Substantia nigra (tissue), 51 donors: ENCODE measurements at places on chromosomes 3 and 15.

GRCh38 chr3:146550743-146551510 lies 6.5 kb upstream of the PLSCR1 start:
- DNase-seq = no peak

DNA sequence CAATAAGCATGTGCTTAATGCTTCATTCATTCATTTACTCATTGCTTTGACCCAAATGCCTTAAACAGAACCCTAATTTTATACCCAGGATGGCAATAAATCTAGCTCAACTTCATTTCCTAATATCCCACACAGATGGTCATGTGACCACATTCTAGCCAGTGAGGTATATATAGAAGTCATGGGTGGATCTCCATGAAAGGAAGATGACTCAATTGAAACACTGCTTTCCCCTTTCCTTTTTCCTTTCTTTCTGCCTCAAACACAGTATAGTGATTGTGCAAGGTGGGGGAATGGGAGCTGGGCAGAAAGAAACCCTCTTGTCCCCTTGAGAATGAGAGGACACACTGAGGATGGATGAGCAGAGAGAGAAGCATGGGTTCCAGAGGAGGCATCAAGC lies 183.5 kb upstream of the PRICKLE2 start:
- no peak for DNase-seq

GRCh38 chr3:40379674-40380306 lies 7.2 kb upstream of the ENTPD3 start:
- DNase-seq = no peak

DNA sequence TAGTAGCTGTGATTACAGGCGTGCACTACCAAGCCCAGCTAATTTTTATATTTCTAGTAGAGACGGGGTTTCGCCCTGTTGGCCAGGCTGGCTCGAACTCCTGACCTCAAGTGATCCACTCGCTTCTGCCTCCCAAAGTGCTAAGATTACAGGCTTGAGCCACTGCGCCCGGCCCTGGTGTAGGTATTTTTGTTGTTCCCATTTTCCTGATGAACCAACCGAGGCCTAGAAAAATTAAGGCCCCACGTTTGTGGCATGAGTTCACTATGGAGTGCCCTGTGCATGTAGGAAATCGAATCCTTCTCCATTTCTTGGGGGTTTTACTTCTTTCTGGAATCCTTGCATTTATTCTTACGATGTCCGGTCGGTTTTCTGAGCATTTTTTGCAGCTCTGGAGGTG lies 14.3 kb upstream of the TATDN2 start:
- no peak for DNase-seq

DNA sequence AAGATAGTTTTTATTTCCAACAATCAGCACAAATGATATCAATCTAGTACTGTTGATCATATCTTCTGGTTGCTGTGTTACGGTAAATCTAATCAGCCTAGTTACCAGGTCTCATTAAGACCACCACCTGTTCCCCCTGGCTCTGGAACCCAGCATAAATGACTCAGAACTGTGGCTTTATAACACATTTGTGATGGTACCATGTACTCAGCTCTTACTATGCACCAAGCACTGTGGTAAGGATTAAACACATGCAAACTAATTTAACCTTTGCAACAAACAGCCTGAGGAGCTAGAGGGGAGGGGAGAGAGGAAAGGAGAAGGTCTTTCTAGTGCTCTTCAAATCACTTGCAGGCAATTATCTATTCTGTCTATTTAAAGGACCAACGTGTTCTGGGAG lies 173.9 kb upstream of the LMCD1 start:
- DNase-seq = no peak

DNA sequence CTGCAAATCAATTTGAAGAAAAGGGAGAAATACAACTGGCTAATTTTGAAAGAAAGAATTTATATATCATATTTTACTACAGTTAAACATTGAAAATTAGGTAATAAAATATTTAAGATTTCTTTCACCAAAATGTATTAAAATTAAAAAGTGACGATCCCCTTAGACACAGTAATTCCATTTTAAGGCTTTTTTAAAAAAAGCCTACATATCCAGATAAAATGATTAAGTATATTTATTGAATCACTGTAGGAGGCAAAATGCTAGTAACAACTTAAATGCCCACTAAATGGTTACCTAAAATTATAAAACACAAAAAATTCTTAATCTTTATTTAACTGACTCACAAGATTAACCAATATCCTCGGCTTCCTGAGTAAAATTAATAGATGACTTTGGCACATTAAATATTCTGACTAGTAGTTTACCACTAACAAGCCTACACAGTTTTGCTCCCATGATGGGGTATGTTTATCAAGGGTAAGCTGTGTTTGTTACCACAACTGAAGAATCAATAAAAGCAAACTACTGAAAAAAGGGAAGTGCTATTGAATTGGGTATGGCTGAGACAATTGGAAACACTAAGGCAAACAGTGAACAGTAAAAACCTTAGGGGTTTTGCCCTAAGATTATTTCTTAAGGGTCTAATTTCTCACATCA lies 28.4 kb downstream of the ANKRD28 start:
- DNase-seq = no peak

GRCh38 chr3:135304378-135304777 lies 509.3 kb downstream of the EPHB1 start:
- DNase-seq = no peak

DNA sequence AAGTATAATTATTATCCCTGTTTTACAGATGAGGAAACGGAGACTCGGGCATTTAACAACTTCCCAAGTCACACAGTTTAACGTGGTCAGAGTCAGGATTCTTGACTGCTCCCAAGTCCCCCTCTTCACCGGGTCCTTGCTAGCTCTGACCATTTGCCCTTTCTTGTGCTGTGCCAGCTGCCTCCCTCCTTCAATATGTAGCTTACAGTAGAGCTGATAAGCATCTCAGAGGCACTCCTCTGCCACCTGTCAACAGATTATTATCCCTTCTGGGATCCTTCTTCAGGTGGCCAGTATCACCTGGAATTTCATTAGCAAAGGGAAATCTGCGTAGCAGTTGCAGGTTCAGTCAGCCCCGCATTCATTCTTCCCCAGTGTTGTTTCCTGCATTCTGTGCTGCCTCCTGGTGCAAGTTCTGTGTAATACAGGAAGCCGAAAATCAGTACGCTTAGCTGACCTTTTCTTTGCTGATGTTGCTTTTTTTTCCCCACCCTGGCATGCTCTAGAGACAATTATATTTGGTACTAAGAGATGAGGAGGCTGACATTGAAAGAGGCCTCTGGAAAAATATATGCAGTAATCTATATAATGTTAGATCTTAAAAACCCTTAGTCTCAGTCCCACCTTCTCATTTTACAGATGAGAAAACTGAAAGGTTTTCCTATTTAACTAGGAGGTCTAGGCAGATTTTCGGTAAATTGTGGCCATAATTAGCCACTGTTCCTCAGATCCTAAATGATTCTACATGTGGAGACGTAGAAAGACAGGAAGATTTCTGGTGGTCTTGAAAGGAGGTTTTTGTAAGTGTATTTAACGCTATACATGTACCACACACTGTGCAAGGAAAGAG lies 24.8 kb downstream of the TMOD2 start:
- DNase-seq = no peak

GRCh38 chr3:172614340-172615274 lies 91.4 kb upstream of the TNFSF10 start:
- no peak for DNase-seq

- DNase-seq = no peak
Measured at GRCh38 chr3:99066863-99067262, 165.4 kb upstream of the DCBLD2 start.

DNA sequence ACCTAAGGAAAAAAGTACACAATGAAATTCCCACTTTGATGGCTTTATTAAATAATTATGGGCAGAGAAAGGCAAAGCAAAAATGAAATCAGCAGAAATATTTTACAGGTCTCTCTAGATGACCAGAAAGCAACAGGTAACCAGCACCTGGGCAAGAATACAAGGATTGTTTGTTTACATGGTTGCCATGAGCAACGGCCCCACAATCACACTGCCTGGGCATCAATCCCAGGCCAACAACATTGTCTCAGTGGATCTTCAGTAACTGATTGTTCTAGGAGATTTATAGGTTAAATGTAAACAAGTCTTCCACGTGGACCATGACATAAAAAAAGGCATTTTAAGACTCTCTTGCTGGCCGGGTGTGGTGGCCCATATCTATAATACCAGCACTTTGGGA lies 82.6 kb downstream of the PDZRN3 start:
- DNase-seq = no peak

- no peak for DNase-seq
Measured at GRCh38 chr3:107414325-107414964, 37.2 kb downstream of the CCDC54 start.

GRCh38 chr3:68485051-68485450 lies 447.3 kb downstream of the TAFA4 start:
- DNase-seq = no peak

DNA sequence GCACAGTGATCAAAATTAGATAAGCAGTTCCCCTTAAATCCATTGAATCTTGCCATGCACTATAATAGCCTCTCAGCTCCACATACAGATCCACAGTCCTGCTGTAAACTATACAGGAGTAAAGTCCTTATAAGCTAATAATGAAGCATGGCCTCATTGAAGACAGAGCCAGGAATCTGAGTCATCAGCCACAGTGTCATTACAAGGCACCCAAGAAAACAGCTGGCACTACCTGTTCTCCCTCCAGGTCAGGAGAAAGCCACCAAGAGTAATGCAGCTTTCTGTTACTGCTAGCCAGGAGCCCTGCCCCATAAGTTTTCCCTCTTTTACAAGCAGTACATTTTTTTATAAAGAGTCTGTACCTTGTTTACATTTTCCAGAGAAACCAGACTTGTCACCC lies 27.3 kb downstream of the WDR49 start:
- no peak for DNase-seq

GRCh38 chr3:136624894-136625815 lies 127.0 kb downstream of the STAG1 start:
- DNase-seq = no peak

GRCh38 chr3:34934660-34935059 lies 704.7 kb upstream of the ARPP21 start:
- no peak for DNase-seq
